Astrocyte of the spinal cord (primary cell): ENCODE measurements at places on chromosomes 1 and 21.

- DNase-seq, result no peak
These were observed 80.0 kb downstream of the VWA5B1 start for GRCh38 chr1:20370698-20371097.

GRCh38 chr1:111605576-111605975 lies 14.0 kb upstream of the RAP1A start:
- DNase-seq, result peak; percentile 29

GRCh38 chr1:1225238-1225845 lies 6.5 kb downstream of the SDF4 start:
- no peak for DNase-seq

DNA sequence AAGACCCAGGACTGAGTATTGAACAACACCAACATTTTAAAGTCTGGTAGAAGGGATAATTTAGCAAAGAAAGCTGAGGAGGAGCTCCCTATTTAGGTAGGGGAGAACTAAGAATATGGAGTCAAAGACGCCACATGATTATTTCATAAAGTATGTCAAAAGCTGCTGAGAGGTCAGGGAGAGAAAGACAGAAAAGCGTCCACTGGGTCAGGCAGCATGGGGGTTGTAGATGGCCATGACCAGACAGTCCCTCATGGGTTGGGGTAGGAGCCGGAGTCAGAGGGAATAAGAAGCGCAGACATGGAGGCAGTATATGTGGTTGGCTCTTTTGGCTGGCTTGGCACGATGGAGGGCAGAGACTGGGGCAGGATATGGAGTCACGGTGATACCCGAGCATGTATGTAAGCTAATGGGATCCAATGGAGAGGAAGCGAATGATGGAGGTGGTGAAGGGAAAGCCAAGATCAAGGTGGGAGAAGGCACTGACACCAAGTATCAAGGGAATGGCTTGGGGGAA lies 4.8 kb downstream of the C1orf115 start:
- DNase-seq, result no peak

- DNase-seq, result no peak
These were observed 67.7 kb downstream of the BCAR3 start for GRCh38 chr1:93613898-93614297.

DNA sequence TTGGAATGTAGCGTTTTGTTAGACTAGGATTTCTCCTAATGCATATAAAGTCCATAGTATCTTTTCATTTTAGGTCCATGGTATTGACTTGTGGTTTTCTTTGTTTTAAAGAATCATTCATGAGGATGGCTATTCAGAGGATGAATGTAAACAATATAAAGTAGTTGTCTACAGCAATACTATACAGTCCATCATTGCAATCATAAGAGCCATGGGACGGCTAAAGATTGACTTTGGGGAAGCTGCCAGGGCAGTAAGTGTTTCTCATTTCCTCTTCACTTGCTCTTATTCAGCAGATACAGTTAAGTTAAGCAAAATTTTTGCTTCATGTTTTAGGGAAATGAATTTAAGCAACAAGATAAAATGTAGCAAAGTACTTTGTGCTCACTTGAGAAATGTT lies 25.4 kb downstream of the GNAI3 start:
- DNase-seq, result no peak

GRCh38 chr1:41467673-41468072 lies 16.8 kb downstream of the EDN2 start:
- no peak for DNase-seq

DNA sequence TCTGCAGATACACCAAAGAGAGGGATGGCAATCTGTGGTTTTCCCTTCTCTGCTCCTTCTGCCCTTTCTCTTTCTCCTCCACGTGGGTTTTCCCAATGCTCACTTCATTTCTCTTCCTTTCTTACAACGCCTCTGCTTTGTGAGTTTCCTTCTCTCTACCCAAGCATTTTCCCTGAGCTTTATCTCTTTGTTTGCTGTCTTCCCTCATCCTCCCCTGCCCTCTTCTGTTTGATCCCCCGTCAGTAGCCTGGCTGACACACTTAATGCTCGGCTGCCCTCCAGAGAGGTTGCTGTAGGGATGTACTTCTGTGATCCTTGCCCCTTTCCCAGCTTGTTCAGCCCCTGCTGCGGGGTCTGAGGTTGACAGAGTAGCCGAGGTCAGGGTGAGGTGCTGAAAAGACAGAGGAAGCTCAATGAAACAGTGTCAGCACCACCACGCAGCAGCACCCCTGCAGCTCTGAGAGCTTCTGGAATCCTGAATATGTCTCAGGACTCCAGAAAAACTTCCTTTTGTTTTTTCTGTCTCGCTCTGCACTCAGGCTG lies 6.0 kb downstream of the EDARADD start:
- DNase-seq, result no peak

GRCh38 chr1:44693159-44693558 lies 18.6 kb downstream of the ARMH1 start:
- DNase-seq, result no peak

DNA sequence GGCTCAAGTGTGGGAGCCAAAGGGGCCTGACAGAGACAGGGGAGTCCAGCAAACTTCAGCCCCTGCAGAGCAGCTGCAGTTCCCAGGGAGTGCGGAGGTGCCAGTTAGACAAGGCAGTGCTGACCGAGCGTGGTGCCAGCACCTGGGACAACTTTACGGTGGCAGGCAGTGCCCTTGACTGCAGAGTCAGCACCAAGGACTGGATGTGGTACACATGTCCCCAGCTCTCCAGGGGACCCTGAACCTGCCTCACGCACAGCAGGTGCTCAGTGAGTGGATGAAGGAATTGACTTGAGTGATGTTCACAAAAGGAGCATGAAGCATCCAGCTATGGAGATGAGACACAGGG lies 296.5 kb downstream of the SIPA1L2 start:
- no peak for DNase-seq

- peak; percentile 84 for DNase-seq
These were observed 27.2 kb upstream of the TDRD10 start for GRCh38 chr1:154474802-154475201.

DNA sequence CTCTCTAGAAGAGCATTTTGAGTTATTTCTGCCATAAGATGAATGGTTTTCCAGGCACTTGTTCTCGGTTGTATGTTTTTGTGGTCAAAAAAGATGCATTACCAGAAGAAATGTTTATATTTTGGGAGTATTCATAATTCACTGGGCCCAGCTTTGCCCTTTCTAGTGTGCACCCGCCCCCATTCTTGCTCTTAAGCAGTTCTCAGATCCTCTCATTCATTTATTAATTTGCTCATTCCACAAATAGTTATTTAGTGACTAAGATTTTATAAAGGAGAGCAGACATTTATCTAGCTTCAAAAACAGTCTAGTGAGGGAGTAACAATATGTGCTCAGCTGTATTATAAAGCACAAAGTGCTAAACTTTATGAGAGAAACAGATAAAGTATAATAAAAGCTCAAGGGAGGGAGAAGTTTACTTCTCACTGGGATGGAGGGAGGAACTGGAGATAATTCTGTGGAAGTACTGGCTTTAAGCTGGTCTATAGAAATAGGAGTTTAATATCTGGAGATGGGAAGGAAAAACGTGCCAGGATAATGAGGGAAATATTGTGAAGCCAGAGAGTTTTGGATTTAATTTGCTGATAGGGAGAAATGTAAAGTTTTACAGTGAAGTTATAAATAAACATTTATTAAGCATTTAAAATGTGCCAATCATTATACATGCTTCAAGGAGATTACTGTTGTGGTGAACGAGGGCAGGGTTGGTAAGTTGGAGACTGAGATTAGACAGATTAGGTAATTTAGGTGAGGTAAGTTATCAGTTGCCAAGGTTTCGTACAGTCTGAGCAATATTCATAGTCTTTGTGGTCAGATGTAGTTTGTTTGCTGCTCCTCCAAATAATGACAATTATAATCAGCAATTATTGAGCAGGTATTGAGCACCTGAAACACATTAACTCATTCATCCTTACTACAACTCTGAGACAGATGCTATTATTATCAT lies 9.1 kb upstream of the MACF1 start:
- peak; percentile 59 for DNase-seq

DNA sequence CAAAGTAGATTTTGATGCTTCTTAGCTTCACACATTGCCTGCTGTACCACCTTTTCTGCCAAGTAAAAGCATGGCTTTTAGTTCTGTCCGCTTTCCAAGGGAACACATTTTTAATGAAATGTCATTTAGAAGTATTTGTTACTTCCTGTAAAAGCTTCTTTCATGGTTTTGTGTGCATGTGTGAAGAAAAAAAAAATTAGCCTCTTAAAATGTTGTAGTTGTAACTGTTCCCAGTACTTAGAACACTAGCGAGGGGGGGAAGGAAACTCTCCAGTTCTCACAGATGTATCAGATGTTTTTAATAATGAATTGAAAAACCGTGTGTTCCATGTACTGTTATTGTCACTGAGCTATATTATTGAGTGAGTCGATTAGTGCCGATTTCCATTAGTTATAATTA lies 568.3 kb upstream of the ADGRL2 start:
- no peak for DNase-seq

- DNase-seq, result no peak
These were observed 728.5 kb upstream of the B3GALT2 start for GRCh38 chr1:193914871-193915270.
